CD4-positive, CD25-positive, alpha-beta regulatory T cell (primary cell): ENCODE measurements at places on chromosomes 1 and 21. TPM values are rescaled to one million over a fixed set of nuclear protein-coding genes. Genes with fewer than 3 reads are reported as not detected.

DNA sequence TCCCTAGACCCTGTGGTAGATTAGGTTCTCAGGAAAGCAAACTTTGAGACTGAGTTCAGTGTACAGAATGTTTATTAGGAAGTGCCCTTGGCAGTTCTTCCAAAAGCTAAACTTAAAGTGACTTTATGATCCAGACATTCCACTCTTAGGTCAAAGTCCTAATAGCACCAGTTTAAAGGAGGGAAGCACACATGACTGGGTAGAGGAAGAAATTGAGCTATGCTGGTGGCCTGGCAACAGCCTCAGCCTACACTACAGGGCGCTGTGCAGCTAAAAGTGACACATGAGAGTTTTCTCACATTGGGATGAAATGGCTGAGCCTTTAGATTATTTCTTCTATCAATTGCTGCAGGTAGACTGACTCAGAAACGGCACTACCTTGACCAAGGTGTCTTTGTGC is 280.4 kb downstream of the BRINP2 start:
- DNase-seq: no peak

The CELA2B gene
- total RNA-seq: not detected

DNA sequence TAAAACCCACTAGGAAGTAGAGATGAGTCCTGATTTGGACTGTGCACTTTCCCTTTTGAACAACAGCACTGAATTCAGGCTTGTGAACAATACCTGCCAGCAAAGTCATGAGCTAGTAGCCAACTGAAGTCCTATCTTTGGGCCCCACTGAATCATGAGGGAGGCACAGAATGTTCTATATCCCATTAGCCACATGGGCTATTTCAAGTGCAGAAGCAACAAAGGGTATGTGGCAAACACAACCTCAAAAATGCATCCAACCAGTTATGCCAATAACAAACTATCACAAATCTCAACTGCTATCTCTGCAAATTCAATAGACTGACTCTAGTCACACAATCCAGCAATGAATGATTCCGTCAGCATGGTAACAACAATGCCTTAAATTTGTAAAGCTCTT is 276.0 kb downstream of the MRPL39 start:
- no peak for DNase-seq

The LCE2C gene
- not detected for total RNA-seq

DNA sequence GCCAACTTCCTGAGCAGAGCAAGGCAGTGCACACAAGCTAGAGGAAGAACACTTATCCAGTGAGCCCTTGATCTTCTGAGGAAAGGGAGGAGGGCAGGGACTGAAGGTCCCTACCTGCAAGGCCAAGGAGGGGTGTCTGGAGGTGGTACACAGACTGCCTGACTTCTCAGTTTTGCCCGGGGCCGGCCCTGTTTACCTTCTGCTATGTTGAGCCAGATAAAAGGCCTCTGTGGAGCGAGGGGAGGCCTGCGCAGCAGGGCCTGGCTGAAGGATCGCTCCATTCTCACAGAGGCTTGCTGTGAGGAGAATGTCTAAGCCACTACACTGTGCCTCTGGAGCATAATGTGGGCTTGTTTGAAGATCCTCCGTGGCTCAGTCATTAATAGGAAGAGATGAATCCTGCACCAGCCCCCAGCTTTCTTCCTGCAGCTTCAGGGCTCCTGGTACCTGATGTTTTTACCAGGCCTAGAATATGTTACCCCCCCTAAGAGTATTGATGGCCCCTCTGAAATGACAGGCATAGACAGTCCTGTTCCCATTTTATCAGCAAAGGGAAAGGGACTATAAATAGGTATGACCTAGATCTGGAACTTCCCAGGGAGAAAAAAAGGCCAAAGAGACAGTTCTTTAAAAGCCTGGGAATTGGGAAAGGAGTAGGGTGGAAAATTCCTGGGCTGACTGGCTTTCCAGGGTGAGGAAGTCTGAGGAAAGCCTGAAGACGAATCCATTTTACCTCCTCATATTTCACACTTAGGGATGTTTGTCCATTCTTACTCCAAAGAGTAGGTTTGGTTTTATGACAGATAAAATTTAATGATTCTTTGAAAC is 4.7 kb downstream of the POGK start:
- no peak for DNase-seq

DNA sequence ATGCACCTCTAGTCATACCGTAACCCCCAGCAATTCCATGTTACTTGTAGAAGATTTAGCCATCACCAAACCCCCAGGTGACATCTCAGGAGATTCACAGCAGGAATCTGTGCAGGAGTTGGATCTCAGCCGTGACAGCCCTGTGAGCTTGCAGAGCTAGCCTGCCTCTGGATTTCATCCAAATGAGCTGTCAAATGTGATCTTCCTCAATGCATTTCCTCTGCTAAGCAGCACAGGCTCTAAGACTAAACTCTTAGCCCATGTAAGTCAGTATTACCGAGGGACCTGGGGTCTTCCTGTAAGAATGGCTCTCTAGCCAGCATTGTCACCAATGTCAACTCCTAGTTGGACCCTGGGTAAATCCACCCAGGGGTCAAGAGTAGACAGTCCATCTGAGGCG is 41.7 kb downstream of the UMODL1 start:
- no peak for DNase-seq

The ACOT11 gene
- 0.15 TPM for total RNA-seq

The NR1I3 gene
- not detected for total RNA-seq

DNA sequence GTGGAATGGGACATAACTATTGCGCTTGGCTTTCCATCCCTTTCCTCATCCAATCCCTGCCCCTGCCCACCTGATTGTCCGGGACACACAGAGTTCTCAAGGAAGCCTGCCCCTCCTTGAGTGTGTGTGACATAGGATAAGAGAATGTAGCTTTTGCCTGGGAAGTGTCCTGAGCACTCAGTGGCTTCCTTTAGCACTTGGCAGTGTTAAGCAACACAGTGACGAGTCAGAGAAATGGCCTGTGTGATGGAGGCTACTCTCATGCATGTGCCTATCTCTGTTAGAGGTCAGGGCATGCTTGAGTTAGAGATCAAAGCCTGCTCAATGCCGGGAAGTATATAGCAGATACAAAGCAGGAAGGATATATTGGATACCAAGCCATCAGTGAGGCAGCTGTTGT is 289.5 kb downstream of the SIPA1L2 start:
- no peak for DNase-seq

The DMAP1 gene
- 54.9 TPM for total RNA-seq

DNA sequence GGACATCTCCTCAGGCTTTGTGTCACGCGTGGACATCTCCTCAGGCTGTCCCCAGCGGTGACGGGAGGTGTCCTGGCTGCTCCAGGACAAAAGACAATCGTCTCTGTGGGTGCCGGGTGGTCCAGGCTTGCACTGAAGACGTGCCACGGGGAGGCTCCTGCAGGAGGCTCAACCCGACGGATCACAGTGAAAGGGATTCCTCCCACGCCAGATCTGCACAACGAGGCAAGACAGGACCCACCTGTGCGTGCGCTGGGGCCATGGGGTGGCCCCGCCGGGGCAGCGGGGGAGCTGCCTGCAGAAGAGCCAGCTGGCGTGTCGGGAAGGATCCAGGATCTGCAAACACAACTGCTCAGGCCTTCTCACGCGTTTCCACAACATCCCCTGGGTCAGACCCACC is 18.8 kb upstream of the ARHGEF16 start:
- no peak for DNase-seq

The NCF2 gene
- 9.3 TPM for total RNA-seq

The HPCAL4 gene
- total RNA-seq: 13.8 TPM
